ENCODE measurements at places on chromosomes 2 and 18. TPM values are rescaled to one million over a fixed set of nuclear protein-coding genes. Genes with fewer than 3 reads are reported as not detected.

Gene DPYSL5
- total RNA-seq = 5.6 TPM

Gene FBXO15
- 0.48 TPM for total RNA-seq

Gene IL18R1
- total RNA-seq = 1.0 TPM

Gene TMEM169
- 0.37 TPM for total RNA-seq

Gene ERICH2
- total RNA-seq = not detected

Gene SPOPL
- total RNA-seq = 7.3 TPM

Gene TRPM8
- total RNA-seq = 0.20 TPM

Gene EVX2
- not detected for total RNA-seq

Gene CLEC4F
- total RNA-seq = not detected

Gene GLI2
- total RNA-seq = 16.8 TPM

Gene MC4R
- not detected for total RNA-seq

Gene RUFY4
- total RNA-seq = not detected

Gene ALPG
- total RNA-seq = 0.42 TPM

Gene TCF7L1
- total RNA-seq = 11.5 TPM

Gene SP5
- total RNA-seq = not detected

Gene PAIP2B
- 0.23 TPM for total RNA-seq

Gene HOXD13
- 0.18 TPM for total RNA-seq

Gene GALNT3
- total RNA-seq = not detected

Gene LOXHD1
- total RNA-seq = not detected

Gene SLC4A5
- total RNA-seq = 0.29 TPM

Gene DSG1
- total RNA-seq = not detected

Gene ZNF532
- total RNA-seq = 19.5 TPM

Gene TXNDC2
- 0.06 TPM for total RNA-seq

Gene STPG4
- not detected for total RNA-seq

Gene LTBP1
- total RNA-seq = 42.1 TPM

Gene HRH4
- total RNA-seq = not detected

Gene HOXD11
- total RNA-seq = 6.5 TPM

Gene SPDYA
- 0.26 TPM for total RNA-seq

Data from A549 treated with AZD2906 at 1 μM for 4 hours (cell line).